T follicular helper cell (primary cell): ENCODE measurements at places on chromosomes 4 and X.

GRCh38 chr4:87589531-87589930 lies 18.8 kb upstream of the DSPP start:
- DNase-seq = no peak

GRCh38 chrX:31563792-31564191 lies 492.0 kb upstream of the FTHL17 start:
- DNase-seq = no peak

DNA sequence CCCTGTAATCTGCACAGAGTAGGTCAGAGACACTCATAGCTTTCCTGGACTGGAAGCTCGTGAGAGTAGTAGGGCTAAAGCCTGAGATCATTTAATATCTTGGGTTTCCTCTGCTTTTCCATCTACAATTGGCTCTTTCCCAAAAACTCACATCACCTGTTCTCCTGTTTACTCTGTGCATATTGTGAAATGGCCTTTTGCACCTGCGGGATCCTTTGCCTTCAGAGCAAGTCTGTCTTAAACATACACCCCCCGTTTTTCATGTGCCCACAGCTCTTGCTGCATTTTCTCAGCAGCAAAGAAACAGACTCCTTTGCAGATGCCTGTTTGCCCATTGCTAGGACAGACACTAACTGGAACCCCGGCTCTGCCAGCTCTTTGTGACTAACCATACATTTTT lies 608.3 kb upstream of the PCDH10 start:
- DNase-seq = no peak

DNA sequence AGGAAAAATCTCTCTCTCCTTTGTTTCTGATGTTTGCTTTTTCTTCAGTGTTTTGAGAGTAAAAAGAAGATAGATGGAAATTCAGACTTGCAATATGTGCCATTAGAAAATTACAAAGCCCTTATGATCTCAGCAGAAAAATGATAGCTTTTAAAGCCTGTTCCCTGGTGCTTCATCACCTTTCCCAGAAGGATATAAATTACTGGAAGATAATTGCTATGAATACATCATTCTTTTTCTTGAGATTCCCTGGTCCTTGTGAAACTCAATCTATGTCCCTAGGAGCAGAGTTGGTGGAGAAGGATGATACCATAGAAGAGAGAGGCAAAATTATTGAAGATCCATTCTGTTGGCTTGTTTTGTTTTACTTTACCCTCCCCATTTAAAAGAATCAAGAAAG lies 86.5 kb downstream of the GLRA3 start:
- DNase-seq = no peak

GRCh38 chr4:158208963-158209640 lies 1.2 kb upstream of the TMEM144 start:
- no peak for DNase-seq

GRCh38 chr4:151865312-151865711 lies 104.5 kb upstream of the GATB start:
- DNase-seq = no peak

- DNase-seq = no peak
These were observed 66.6 kb downstream of the MTMR1 start for GRCh38 chrX:150759568-150760416.

- DNase-seq = no peak
These were observed 51.2 kb downstream of the TMEM144 start for GRCh38 chr4:158261480-158261879.

DNA sequence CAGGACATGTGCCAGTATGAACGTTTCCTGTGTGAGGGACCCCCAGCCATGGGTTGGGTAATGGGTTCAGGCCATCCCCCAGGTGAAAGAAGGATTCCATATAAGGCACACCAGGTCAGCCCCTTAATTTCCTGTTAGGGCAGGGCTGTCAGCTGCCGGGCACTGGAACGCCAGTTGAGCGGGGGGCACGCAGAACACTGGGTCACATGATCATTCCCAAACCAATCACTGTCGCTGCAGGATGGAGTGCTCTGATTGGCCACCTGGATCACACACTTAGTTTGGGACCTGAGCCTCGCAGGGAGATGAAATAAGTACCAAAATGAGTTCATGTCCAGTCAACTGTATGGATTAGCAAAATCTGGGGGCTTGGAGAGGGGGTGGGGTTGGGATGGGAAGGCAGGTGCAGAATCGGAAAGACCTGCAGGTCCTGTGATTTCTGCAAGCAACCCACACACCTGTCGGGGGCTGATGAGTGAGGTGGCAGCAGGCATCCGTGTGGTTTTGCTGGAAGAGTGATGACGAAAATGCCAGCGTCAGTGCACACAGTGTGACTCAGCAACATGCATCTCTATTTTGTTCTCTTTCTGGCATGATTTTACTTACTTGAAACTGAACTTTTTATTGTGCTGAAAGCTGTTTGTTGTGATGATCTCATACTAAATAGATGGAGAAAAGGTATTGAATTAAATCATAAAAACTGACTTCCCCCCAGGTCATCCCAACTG lies 32.2 kb downstream of the RNF212 start:
- DNase-seq = no peak

DNA sequence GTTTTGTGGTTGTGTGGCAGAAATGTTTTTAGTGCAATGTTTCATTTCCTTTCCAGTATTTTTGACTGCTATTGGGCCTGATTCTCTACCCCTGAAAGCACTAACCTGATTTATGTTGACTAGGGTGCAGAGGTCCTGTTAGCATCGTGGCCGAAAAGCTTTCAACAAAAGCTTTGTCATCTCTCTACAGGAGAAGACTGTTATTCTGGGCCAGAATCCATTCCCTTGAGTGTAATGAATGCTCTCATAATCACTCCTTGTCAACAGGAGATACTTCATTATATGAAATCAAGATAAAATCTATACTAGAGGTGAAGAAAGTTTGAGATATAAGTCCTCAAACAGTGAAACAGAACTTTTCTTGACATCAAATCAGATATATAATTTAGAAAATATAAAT lies 195.5 kb downstream of the ZNF330 start:
- no peak for DNase-seq

GRCh38 chrX:72048510-72049455 lies 82.9 kb downstream of the RTL5 start:
- DNase-seq = no peak

DNA sequence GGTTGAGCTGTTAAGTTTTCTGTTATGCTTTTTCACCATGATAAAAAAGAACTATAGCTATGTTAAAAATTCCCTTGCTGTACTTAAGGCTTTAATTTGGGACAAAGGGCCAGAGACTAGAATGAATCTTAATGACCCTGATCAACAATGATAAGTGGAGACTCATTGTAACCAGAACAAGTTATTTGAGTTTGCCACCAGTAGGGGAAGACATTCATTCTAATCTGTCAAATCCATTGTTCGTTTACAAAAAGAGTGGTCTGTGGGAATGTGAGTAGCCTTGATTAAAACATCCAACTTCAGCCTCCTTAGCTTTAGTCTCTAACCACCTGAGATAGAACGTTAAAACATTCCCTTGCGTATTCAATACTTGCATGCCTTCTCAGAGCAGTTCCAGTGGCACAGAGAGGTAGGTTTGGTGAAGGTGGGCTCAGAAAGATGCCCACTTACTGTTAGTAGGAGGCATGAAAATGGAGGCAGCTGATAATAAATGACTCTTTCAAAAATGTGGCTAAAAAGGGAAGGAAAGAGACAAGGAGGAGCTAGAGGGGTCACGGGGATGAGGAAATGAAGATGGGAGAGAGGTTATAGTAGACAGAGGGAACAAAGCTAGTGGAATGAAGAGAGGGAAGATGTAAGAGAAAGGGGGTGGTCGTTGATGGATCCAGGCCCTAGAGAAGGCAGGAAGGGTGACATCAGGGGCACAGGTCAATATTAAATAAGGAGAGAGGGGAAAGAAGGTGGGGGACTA lies 66.2 kb downstream of the EGF start:
- DNase-seq = no peak

- DNase-seq = no peak
These were observed 66.3 kb upstream of the GAB1 start for GRCh38 chr4:143270256-143270838.

- DNase-seq = no peak
These were observed 252.4 kb upstream of the CPEB2 start for GRCh38 chr4:14749910-14750309.

GRCh38 chr4:110898290-110898689 lies 275.4 kb upstream of the PITX2 start:
- no peak for DNase-seq

- no peak for DNase-seq
These were observed 195.7 kb upstream of the GK2 start for GRCh38 chr4:79603681-79604080.

- no peak for DNase-seq
These were observed 211.8 kb upstream of the PSAPL1 start for GRCh38 chr4:7646384-7647061.

GRCh38 chrX:114201622-114202021 lies 382.3 kb upstream of the HTR2C start:
- no peak for DNase-seq

DNA sequence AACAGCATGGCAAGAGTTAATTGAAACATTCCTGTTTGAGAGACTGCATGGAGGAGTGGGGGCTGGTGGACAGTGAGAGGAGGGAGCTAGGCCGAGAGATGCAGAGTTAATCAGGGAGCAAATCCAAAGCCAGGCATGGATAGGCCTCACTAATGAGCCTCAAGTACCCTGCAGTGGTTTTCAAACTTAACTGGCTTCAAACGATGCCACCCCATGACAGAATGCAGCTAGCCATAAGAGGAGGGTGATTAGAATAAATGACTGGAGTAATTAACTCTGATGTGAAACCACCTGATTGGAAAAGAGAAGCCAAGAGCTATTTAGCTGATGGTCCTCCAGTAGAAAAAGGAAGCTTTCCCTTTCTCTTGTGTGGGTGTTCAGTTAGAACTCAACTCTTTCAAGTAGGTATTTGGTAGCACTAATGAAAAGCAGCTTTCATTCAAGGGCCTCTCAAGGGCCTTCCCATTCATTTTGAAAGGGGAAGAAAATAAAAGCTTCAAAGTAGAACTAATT lies 215.4 kb upstream of the MAB21L2 start:
- no peak for DNase-seq

GRCh38 chr4:62709618-62710252 lies 1509.6 kb downstream of the ADGRL3 start:
- DNase-seq = no peak

- DNase-seq = peak; percentile 7
These were observed 63.7 kb upstream of the CD99 start for GRCh38 chrX:2627272-2627867.

GRCh38 chr4:180950377-180950776 lies 1292.8 kb upstream of the TENM3 start:
- no peak for DNase-seq

GRCh38 chr4:112075129-112075753 lies 70.0 kb upstream of the FAM241A start:
- DNase-seq = no peak

GRCh38 chr4:10584042-10584441 lies 100.5 kb downstream of the CLNK start:
- DNase-seq = no peak

DNA sequence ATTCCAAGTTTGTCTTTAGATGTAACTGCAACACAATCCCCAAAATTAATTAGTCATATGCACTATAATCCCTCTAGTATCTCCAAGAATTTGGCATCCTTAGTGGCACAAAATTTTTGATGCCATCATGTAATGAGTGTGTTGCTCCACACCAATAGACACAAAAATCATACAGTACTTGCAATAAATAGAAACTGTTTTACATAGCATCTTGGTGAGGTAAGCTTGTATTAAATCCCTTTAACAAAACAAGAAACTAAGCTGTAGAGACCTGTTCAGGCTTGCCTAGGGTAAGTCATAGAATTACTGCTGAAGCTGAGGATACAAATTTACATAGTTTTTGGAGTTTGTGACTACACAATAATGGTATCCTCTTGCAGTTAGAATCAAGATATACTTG lies 64.5 kb upstream of the PRSS12 start:
- DNase-seq = no peak

GRCh38 chrX:42694260-42694815 lies 83.6 kb downstream of the PPP1R2C start:
- DNase-seq = no peak

DNA sequence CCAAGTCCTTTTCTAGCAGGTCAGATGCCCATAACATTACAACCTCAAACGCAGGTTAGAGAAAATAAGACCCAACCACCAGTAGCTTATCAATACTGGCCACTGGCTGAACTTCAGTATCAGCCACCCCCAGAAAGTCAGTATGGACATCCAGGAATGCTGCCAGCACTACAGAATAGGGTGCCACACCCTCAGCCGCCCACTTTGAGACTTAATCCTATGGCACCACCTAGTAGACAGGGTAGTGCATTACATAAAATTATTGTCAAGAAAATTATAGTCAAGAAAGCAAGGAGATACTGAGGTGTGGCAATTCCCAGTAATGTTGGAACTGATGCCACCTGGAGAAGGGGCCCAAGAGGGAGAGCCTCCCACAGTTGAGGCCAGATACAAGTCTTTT lies 19.9 kb upstream of the TRIM61 start:
- no peak for DNase-seq

GRCh38 chrX:147217334-147217733 lies 402.8 kb upstream of the CXorf51A start:
- no peak for DNase-seq

GRCh38 chr4:147853706-147854105 lies 121.8 kb downstream of the ARHGAP10 start:
- DNase-seq = no peak

- DNase-seq = no peak
These were observed 13.0 kb upstream of the DAPP1 start for GRCh38 chr4:99803566-99804101.

- DNase-seq = no peak
These were observed 42.2 kb upstream of the NKRF start for GRCh38 chrX:119648421-119648775.

GRCh38 chr4:20839957-20840356 lies 139.7 kb downstream of the PACRGL start:
- DNase-seq = no peak

DNA sequence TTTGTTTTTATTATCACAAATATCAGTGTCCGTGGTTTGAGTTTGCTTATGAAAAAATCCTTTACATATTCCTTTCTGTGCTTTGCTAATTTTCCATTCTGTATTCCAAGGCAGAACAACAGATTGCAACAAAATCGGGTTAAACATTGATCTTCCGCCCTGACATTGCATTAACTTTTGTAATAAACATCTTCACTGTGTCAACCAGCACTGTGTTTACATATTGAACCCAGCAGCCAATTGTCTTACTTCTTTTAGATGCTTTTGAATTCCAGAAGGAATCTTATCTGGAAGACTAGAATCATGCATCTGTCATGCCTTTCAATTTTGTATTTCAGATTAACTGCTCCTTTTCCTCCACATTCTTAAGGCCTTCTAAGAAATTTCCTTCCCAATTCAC lies 147.8 kb upstream of the CXXC4 start:
- DNase-seq = no peak

DNA sequence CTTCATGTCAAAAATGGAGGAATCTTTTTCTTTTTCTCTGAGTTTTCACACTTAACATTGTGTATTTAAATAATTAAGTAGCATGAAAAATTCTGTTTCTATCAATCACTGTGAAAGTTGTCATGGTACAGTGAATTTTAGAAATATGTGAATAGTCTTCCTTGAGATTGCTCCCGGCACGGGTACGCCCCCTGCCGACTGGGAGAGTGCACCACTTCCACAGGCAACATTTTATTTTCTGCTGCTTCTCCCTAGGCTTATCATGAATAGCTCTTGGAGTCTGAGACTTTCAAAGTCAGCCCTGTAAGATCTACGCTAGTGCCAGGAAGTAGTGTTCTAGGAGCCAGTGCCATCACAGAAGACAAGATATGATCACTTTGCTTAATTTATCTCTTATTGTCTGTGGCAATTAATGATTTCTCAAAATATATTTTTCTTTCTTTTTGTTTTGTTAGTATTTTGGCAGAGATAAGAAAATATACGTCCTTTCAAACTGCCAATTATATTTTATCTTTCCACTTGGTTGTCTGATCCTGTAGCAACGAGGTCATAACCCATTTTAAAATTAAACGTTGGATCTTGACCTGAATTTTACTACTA lies 763.8 kb upstream of the AADAT start:
- DNase-seq = no peak
